ENCODE measurements at places on chromosomes 12 and 14. TPM values are rescaled to one million over a fixed set of nuclear protein-coding genes. Genes with fewer than 3 reads are reported as not detected.

DNA sequence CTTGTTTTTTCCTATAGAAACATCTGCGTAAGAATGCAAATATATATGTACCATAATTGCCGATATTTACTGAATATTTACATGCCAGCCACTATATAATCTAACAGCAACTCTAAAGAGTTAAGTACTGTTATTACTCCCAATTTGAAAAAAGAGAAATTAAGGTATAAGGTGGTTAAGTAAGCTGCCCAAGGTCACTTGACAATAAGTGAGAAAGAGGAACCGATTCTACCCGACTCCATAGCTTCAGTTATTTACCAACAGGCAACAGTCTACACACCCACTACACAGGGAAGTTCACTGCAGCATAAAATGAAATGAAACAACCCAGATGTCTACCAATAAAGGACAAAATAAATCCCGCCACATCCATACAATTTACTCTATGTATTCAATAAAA, 1.1 kb downstream of the MIS18BP1 start:
- DNase-seq = no peak

DNA sequence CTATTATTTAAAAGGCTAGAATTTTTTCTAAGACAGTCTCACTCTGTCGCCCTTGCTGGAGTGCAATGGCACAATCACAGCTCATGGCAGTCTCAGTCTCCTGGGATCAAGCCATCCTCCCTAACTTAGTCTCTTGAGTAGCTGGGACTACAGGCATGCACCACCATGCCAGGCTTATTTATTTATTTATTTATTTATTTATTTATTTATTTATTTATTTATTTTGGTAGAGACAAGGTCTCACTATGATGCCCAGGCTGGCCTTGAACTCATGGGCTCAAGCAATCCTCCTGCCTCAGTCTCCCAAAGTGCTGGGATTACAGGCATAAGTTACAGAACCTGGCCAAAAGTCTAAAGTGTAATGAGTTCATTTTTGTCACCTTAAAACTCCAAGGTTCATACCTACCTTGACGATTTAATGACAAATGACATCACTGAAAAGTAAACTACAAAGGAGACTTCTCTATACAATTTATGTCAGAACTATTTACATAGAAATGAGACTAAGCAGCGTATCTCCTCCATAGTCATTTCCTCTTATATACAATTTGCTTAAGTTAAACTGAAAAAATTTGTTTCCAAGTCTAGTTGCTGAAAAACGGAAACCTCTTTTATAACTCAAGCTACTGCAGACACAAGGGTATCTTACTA, 78.2 kb downstream of the EPS8 start:
- DNase-seq = no peak

CLEC14A gene
- not detected for total RNA-seq

GRCh38 chr14:45222485-45223262, 30.3 kb downstream of the MIS18BP1 start:
- DNase-seq = no peak

DNA sequence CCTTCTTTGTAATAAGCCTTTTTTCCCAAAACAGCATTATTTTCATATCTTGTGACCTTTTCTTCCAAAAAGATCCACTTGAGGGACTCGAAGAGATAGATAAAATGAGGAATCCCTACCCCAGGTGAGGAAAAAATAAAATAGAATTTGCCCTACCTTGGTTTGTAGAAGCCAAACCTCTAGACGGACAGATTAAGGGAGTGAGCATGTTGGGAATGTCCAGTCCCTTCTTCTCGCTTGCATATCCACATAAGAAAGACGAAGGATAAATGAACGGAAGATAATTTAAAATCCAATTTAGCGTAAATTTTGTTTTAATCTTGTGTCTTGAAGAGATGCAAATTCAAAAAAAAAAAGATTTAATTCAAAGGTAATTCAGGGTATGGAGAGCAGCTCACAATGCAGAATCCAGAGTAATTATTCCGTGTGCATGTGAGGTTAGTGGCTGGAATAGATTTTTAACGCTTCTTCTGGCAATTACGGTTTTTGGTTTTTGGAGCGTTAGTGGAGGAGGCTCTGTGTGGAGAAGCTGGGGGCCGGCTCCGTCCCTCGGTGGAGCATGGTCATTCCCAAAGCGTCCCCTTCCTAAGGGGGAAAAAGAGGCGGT, 1.5 kb downstream of the GRIN2B start:
- DNase-seq = no peak

GRCh38 chr12:131103669-131104462, 150.2 kb downstream of the ADGRD1 start:
- peak; percentile 28 for DNase-seq

GRCh38 chr14:31205681-31206535, 1.7 kb downstream of the HECTD1 start:
- DNase-seq = no peak

- no peak for DNase-seq
These were observed 5.7 kb upstream of the TNS2 start for GRCh38 chr12:53044052-53044581.

DNA sequence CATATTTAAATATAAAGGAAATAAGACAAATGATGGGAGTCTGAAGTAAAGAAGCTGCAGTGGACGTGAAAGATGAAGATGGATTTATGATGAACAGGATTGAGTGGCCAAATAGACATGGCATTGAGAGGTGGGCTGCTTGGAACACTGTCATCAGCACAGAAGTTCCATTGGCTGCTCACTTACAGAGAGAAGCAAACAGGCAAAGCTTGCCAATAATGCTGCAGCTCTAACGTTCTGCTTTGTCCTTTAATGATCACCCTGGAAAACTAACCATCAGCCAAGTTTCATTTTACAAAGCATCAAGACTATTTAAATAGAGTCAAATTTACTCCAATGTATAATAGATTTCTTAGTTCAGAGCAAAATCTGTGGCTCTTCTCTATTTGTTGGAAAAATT, 721.4 kb downstream of the TMTC2 start:
- no peak for DNase-seq

DTX1 gene
- 0.16 TPM for total RNA-seq

DIO3 gene
- total RNA-seq = not detected
